Peyer's patch (tissue), 4 donors: ENCODE measurements at places on chromosomes 5 and 9. TPM values are rescaled to one million over a fixed set of nuclear protein-coding genes. Genes with fewer than 3 reads are reported as not detected.

ANKRD34B gene
- total RNA-seq: not detected

PALM2AKAP2 gene
- total RNA-seq: not detected

DNA sequence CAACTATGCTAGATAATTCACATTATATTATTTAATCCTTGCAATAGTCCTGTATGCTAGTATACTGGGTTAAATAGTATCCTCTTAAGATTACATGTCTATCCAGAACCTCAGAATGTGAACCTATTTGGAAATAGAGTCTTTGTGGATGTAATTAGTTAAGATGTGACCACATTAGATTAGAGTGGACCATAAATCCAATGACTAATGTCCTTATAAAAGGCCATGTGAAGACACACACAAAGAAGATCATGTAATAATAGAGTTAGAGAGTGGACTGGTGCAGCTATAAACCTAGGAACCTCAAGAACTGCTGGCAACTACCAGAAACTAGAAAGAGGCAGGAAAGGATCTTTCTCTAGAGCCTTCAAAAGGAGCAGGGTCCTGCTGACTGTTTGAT is 263.6 kb upstream of the PTGER4 start:
- DNase-seq: no peak

SLC22A4 gene
- 56.6 TPM for total RNA-seq

CDC20B gene
- total RNA-seq: not detected

DNA sequence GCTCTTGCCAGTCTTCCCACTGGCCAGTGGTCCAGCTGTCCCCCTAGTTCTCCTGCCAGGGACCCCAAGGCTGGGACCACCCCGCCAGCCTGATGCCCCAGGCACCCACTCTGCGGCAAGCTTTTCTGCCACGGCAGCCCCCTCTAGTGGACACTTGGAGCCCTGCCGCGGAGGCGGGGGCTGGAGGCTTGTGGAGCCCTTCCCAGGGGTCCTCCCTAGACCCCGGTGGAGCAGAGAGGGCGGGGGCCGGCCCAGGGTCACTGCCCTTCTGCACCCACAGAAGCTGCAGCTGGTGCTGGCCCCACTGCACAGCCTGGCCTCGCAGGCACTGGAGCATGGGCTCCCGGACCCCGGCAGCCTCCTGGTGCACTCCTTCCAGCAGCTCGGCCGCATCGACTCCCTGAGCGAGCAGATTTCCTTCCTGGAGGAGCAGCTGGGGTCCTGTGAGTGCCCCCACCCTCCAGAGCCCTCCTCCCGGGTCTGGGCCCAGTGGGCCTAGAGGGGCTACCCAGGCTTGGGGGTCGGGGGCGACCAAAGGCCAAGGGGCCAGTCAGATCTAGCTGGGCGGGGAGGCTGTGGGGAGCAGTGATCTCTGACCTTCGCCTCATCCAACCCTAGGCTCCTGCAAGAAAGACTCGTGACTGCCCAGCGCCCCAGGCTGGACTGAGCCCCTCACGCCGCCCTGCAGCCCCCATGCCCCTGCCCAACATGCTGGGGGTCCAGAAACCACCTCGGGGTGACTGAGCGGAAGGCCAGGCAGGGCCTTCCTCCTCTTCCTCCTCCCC is 9.1 kb downstream of the EGFL7 start:
- no peak for DNase-seq

- no peak for DNase-seq
These were observed 60.1 kb upstream of the GNE start for GRCh38 chr9:36318212-36318802.

DNA sequence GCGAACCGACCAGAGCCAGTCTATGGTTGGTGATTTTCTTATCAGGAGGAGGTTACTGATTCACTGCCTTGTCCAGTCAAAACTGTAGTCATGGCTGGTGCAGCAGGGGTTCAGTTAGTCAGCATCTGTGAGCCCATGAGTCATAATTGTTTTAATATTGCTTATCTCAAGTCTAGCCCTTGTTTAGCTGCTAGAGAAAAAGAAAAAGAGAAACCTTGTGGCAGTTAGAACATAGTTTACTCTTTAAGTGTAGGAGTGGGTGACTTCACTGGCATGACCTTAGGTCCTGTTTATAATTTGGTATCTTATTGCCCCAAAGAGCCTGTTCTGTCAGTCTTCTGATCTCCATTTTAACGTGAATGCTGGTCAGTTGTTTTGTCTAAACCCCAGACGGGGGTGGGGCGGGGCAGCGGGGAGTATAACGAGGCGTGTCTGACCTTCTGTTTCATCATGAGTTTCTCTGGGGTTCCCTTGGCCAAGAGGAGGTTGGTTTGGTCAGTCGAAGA is 76.9 kb upstream of the NFIL3 start:
- DNase-seq: no peak

- DNase-seq: peak; percentile 46
These were observed 148.1 kb downstream of the PDE4D start for GRCh38 chr5:59745415-59745863.

- DNase-seq: no peak
These were observed 4.1 kb downstream of the AKNA start for GRCh38 chr9:114383521-114384231.

RAD50 gene
- 51.8 TPM for total RNA-seq

DNA sequence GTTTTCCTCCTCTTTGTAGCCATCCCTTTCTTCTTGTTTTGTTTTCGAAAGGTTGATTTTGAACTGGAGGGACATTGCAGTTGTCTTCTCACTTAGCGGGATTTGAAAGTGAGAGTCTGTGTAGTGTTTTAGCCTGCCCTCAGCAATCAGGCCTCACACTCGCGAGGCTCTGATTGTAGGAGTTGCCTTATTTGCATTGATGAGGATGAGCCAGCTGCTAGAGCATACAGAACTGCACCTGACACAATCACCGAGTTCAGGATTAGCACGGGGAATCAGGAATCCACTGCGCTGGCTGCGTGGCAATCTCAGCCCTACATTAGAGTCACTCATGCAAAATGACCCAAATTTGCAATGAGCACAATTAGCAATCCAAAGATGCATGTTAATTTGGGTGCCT is 122.5 kb upstream of the TMEM161B start:
- no peak for DNase-seq

PRDM9 gene
- not detected for total RNA-seq

FYB1 gene
- 21.4 TPM for total RNA-seq

DNA sequence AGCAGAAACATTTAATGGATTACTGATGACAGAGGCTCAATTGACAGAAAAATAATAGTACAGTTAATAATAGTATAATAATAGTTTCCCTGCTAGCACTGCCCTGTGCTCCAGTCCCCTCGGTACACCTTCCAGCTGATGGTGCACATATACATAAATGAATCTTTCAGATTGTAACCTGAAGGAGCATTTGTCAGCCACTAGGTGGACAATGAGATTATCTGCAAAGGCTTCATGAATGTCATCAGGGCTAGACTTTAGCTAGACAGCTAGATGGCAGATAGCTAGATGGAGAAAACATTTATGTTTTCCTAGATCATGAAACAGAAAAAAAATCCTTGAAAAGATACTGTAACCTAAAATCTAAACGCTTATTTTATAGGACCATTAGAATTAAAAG is 304.4 kb upstream of the SMC2 start:
- no peak for DNase-seq

- DNase-seq: no peak
These were observed 97.8 kb downstream of the GPR21 start for GRCh38 chr9:123131258-123131657.

GRCh38 chr9:129343424-129344375 is 165.6 kb upstream of the IER5L start:
- peak; percentile 73 for DNase-seq

GRCh38 chr5:128913551-128913950 is 51.7 kb upstream of the SLC27A6 start:
- DNase-seq: no peak

- DNase-seq: no peak
These were observed 7.3 kb downstream of the BRD3 start for GRCh38 chr9:134060546-134060945.
